GM13977 (cell line): ENCODE measurements at places on chromosomes 6 and 20.

DNA sequence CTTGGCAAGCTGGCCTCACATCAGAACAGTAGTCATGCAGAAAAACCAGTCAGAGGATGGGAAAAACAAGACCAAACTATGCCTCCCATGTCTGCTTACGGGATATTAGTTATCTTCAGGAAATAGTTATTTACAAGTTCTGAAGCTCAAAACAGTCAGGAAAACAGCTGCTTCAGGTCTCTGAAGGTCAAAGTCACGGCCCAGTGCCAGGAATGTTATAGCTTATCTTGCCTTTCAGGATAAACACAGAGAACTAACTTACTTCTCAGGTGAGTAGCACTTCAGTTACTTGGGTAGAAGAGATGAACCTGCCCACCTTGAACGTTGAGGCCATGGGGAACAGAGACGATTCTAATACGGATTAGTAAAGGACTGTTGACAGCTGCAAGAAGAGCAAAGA lies 310.7 kb downstream of the KIF16B start:
- DNase-seq, result no peak

GRCh38 chr6:776528-776931 lies 83.6 kb upstream of the EXOC2 start:
- DNase-seq, result no peak

DNA sequence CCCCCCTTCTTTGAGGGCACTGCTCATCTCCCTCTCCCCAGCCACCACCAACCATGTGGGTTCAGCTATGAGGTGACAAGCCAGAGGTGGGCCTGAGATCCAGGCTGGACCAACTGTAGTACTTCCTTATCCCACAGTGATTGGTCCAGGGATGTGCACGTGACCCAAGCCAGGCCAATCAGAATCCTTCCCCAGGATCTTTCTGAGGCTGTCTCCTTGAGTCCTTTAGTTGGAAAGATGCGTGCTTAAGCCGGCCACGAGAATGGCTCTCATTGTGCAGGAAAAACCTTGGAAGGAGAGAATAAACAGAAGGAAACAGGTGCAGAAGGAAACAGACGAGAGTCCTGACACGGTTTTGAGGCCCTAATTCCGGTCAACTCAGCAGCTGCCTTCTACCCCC lies 39.2 kb downstream of the ZC3H12D start:
- no peak for DNase-seq

- no peak for DNase-seq
These were observed 444.1 kb downstream of the CBLN4 start for GRCh38 chr20:55561259-55561658.

GRCh38 chr20:58963060-58963584 lies 17.9 kb upstream of the NELFCD start:
- DNase-seq, result no peak

- DNase-seq, result no peak
These were observed 27.4 kb downstream of the CBLN4 start for GRCh38 chr20:55977690-55978459.

DNA sequence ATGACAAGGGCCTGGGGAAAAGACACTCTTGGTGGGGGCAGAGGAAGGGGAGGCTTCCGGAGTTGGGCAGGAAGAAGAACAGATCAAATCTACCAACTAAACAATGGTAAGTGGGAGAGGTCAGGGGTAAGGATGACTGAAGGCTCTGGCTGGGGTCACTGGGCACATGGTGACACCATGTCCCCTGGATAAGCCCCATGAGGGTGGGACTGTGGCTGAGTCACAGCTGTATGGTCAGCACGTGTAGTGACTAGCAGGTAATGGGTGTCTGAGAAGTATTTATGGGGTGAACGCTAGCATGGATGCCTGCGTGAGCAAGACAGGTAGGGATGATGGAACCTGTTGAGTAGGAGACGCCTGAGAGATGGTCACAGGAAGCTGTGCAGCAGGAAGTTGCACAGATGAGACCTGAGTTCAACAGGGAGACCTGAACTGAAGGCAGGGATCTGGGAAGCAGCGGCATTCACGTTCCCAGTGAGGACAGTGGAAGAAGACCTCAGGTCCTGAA lies 64.5 kb upstream of the SNX9 start:
- DNase-seq, result no peak

DNA sequence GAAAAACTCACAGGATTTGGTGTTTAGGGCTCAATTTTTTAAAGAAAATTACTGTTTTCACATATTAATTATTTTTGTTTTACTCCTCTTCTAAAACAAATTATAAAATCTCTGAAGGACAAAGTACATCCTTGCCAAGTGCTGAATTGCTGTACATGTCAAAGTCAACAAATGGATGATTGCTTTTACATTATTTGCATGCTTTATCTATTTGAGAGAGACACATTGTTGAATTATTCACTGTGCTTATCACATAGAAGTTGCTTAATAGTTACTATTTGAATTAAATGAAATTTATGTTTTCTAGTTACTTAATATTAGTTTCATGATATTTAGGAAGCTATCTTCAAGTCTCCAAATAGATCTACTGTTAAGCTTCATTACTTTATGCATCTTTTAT lies 318.6 kb upstream of the PTCHD4 start:
- DNase-seq, result no peak

- DNase-seq, result no peak
These were observed 123.4 kb upstream of the HDGFL1 start for GRCh38 chr6:22445946-22446345.

- peak; percentile 27 for DNase-seq
These were observed 31.1 kb downstream of the CDKAL1 start for GRCh38 chr6:20565342-20565741.

DNA sequence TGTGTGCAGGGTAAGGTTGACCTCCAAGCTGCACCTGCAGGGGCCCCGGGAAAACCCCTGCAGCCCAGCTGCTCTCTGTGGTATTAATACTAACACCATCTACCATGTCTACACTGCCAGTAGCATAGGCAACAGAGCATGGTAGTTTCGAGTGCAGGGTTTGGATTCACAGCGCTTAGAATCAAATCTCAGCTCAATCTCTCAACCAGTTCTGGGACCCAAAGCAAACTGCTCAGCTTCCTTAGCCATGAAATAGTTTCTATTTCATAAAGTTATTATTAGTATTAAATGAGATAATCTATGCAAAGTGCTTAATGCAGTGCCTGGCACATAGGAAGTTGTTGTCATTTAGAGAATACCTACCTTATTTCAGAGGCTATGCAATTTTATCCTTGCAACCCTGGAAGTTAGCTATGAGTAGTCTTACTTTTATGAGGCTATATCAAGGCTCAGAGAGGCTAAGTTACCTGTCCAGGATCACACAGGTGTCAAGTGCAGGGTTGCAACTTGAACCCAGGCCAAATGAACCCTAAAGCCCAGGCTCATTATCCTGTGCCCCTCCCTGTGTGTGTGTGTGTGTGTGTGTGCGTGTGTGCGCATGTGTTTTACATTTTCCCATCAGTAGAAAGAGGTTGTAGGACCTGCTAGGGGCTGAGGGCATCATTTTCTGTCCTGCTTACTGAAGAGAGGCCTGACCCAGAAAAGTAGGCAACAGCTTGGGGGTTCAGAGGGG lies 27.6 kb upstream of the MRPS18A start:
- peak; percentile 82 for DNase-seq
